ENCODE measurements at places on chromosomes 1 and 21.

- no peak for DNase-seq
These were observed 28.5 kb downstream of the SKI start for GRCh38 chr1:2256435-2257244.

- DNase-seq: no peak
These were observed 14.8 kb downstream of the ARHGEF11 start for GRCh38 chr1:157030728-157031127.

GRCh38 chr1:67952071-67952470 is 98.4 kb downstream of the DIRAS3 start:
- no peak for DNase-seq

GRCh38 chr21:42562816-42563215 is 49.2 kb downstream of the SLC37A1 start:
- DNase-seq: no peak

DNA sequence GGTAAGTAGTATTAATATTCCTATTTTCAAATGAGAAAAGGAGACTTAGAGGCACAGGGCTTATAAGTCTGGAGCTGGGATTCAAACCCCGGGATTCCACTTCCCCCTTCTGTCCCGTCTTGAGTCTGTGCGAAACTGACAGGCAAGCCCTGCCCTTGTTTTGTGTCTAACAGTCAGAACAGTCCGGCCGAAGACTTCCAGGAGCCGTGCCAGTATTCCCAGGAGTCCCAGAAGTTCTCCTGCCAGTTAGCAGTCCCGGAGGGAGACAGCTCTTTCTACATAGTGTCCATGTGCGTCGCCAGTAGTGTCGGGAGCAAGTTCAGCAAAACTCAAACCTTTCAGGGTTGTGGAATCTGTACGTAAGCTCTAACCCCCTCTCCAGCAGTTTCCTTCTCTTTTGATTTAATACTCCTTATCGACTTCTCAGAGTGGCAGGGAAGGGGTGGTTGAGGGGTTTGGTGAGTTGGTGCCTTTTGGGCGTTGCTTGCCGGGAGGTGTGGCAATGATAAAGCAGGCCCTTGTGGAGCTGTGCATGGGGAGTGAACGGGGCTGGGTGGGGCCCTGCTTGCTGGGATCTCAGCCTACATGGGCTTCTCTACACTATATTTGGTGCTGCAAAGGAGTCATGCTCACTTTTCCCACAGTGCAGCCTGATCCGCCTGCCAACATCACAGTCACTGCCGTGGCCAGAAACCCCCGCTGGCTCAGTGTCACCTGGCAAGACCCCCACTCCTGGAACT is 29.4 kb downstream of the IL6R start:
- no peak for DNase-seq

DNA sequence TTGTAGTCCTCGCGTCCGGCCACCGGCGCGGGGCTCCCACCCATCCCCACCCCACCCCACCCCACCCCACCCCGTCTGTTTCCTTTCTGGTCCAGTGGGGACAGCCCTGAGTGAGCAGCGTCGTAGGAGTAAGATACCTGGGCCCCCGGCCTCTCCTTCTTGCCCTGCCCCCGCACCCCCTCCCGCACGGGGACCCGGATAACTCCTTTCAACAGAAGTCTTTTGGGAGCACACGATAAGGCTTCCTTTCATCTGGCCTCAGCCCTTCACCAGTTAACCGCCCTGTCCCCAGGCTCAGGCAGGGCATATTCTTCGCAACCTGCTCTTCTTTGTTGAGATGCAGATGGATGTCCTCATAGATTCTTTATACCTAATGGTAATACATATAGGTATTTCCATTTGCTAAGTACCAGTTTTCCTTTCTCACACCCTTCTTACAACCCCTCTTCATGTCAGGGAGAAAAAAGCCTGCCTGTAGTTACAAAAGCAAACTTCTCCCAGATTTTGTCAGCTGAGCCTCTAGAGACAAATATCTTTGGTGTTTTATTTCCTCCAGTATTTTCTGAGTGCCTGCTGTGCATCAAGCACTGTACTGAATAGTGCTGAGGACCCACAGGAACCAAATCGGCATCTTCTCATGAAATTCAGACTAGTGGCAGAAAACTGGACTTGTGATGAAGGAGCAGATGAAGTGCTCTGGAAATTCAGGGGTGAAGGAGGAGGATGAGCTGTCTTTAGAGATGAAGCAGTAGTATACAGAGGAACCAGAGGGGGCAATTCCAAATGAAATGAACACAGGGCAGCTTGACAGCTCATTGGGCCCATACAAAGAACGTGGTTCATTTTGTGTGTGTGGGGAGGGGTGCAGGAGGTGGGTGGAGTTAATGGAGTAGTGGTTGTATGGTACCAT is 33.6 kb downstream of the SLC2A1 start:
- DNase-seq: no peak

DNA sequence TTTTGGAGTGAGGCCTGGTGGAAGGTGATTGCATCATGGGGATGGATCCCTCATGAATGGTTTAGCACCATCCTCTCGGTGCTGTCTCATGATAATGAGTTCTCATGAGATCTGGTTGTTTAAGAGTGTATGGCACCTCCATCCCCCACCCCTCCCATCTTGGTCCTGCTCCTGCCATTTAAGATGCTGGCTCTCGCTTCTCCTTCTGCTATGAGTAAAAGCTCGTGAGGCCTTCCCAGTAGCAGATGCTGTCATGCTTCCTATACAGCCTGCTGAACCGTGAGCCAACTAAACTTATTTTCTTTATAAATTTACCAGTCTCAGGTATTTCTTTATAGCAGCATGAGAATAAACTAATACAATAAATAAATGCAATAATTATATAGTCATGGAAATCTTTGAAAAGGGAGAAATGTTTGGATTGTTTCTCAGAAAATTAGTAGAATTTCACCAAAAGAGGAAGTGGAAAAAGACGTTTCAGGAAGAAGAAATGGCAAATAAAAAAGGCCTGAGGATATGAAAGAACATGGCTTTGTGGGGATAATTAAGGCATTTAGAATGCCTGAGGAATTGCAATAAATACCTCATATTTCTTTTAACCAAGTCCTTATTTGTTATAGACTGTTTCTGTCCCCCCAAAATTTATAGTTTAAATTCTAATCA is 451.2 kb upstream of the ADGRL4 start:
- DNase-seq: no peak

GRCh38 chr1:208171616-208172422 is 72.4 kb downstream of the PLXNA2 start:
- no peak for DNase-seq

- no peak for DNase-seq
These were observed 71.8 kb upstream of the PKN2 start for GRCh38 chr1:88612292-88612691.

DNA sequence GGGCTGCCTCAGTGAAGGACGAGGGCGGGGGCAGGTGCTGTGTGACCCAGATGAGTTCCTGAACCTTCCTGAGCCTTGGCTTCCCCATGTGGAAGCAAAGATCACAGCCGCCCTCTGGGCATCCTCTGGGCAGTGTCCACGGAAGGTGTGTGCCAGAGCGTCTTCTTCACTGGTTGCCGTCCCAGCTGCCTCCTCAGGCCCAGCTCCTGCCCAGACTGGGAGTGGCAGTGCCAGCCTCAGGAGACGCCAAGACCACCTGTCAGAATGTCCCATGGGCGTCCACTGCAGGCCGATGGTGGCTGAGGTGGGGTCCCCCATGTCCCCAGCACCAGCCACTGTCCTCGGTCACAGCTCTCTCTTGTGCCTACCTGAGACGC is 10.2 kb downstream of the ARHGEF16 start:
- DNase-seq: no peak

GRCh38 chr1:190667914-190668313 is 190.2 kb upstream of the BRINP3 start:
- no peak for DNase-seq

DNA sequence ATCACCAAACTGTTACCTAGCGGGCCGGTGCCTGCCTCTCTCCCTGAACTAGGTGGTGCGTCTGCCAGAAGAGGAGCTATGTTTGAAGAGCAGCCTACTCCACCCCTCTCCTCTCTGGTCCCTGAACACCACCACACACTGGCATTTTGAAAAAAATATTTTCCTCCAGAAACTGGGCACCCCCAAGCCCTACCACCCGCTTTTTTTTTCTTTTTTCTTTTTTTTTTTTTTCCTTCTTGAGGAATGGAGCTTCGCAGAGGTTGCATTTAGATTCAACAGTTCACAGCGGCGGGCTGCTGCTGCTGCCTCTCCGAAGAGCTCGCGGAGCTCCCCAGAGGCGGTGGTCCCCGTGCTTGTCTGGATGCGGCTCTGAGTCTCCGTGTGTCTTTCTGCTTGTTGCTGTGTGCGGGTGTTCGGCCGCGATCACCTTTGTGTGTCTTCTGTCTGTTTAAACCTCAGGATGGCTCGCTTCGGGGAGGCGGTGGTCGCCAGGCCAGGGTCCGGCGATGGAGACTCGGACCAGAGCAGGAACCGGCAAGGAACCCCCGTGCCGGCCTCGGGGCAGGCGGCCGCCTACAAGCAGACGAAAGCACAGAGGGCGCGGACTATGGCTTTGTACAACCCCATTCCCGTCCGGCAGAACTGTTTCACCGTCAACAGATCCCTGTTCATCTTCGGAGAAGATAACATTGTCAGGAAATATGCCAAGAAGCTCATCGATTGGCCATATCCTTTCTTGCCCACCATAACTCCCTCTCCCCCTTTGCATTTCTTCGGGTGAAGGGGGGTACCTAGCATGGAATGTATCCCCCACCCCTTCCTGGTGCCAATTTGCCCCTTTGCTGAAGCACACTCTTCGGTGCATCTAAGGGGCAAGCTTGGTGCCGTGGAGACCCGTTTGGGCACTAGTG is at the start of gene CACNA1E:
Gene CACNA1E (plus strand): TSS at position 233 of the 911 bp plus-strand sequence. CDS start 228 bp downstream, at position 461.
- DNase-seq: no peak

GRCh38 chr1:184403961-184404726 is 17.3 kb downstream of the C1orf21 start:
- DNase-seq: no peak

- no peak for DNase-seq
These were observed 58.2 kb downstream of the MRPS6 start for GRCh38 chr21:34131586-34131985.

DNA sequence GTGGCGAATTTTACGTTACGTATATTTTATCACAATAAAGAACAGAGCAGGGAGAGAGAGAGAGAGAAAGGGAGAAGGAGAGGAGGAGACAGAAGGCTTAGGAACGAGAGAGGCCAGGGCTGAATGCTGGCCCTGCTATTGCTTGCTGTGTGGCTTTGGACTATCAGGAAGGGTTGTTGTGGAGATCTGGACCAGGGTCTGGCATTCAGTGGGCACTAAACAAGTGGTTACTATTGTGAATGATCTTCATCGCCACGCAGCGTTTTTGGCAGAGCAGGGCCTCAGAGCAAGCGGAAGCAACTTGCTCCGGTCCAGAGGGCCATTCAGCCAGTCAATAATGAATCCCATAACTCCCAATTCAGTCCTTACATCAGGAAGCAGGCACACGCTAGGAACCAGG is 26.4 kb downstream of the PIK3C2B start:
- DNase-seq: no peak

DNA sequence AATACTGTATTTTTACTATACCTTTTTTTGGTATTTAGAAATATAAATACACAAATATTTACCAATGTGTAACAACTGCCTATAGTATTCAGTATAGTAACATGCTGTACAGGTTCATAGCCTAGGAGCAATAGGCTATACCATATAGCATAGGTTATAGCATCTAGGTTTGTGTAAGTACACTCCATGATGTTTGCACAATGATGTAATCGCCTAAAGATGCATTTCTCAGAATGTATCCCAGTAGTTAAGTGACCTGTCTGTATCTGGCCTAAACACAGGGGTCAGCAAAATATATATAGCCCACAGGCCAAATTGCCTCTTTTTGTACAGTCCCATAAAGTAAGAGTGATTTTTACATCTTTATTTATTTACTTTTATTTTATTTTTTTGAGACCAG is 24.2 kb downstream of the ZBTB8OS start:
- no peak for DNase-seq

DNA sequence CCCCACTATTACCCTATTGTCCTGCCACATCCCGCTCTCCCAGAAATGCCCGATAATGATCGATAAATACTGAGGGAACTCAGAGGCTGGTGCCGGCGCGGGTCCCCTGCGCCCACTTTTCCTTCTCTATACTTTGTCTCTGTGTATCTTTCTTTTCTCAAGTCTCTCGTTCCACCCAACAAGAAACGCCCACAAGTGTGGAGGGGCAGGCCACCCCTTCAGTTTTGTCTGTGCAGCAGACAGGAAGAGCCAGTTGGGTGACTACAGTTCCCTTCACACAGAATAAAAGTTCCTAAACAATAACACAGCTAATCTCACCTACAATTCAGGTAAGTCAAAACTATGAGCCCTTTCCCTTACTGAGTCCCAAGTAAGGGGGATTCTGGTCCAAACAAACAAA is 423.7 kb downstream of the SMYD3 start:
- no peak for DNase-seq

GRCh38 chr1:175969231-175969630 is 225.8 kb upstream of the TNR start:
- no peak for DNase-seq

- DNase-seq: no peak
These were observed 652.9 kb upstream of the USP24 start for GRCh38 chr1:55868026-55868425.

DNA sequence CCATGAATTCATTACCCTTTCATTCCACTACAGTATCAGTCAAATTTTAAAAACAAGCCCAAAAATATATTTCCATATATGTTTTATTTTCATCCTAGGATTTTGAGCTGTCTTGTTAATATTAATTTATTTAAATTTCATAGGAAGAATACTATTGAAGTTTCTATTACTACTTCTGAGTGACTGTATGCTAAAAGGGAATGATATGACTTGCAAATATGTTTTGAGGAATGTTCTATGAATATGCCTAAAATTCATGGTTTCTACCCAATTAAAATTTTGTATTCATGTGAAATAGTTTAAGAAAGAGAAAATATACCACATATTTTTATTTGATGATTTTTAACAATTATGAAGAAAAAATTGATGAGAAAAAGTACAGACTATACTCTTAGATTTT is 52.9 kb upstream of the BACH1 start:
- no peak for DNase-seq

DNA sequence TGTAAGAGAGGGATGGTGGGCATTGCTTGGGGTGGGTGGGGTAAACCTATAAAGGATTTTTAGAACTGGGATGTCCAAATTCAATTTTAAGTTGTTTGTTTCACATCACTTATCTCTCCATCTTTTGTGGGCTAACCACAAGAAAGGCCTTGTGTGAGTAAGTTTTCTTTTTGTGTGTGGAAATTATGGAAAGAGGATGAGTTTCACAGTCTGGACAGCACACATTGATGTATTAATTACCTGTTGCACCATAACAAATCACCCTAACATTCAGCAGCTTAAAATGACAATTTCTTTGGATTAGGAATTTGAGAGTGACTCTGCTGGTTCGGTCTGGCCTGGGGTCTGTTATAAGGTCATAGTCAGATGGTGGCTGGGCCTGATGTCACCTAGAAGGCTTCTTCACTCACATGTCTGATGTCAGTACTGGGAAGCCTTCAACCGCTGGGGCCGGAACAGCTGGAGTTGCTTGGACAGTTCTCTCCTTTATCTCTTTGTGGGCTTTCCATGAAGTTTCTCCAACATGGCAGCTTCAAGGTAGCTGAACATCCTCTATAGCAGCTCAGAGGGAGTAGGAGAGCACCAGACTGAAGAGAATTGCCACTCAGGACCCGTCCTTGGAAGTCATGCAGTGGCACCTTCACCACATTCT is 2.0 kb upstream of the COL9A2 start:
- DNase-seq: no peak
